ENCODE measurements at places on chromosomes 4 and X. TPM values are rescaled to one million over a fixed set of nuclear protein-coding genes. Genes with fewer than 3 reads are reported as not detected.

Gene SPARCL1
- 1.1 TPM for total RNA-seq

DNA sequence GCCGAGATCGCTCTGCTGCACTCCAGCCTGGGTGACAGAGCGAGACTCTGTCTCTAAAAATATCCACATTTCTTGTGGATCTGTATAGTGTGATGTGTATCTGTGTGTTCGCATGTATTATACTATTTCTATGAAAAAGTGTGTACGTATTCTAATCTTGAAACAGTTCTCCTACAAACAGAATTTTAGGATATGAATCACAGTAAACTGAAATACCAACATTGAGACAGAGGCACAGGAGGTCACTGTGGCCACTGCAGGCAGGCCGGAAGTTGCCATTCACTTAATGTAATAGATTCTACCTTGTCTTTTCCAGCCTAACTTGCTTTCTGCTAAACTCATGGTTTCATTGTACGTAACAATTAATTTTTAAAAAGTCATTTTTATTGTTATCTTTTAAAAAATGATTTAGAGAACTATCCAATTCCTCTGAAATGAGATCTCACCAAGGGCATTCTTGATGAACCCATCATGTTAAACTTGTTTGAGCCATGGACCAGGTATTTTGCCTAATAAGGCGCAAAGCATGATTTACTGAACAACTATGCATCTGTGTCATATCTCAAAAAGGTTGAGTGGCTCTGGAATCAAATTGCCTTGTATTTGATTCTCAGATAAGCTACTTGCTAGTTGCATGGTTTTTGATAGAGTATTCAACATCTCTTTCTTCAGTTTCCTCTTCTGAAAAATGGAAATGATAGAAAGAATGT, 154.9 kb upstream of the GYPA start:
- DNase-seq, result no peak

GRCh38 chr4:145281951-145282350, 101.6 kb upstream of the OTUD4 start:
- no peak for DNase-seq

Gene RTL5
- 0.05 TPM for total RNA-seq

GRCh38 chrX:72498782-72499181, 73.9 kb downstream of the HDAC8 start:
- DNase-seq, result peak; percentile 12

DNA sequence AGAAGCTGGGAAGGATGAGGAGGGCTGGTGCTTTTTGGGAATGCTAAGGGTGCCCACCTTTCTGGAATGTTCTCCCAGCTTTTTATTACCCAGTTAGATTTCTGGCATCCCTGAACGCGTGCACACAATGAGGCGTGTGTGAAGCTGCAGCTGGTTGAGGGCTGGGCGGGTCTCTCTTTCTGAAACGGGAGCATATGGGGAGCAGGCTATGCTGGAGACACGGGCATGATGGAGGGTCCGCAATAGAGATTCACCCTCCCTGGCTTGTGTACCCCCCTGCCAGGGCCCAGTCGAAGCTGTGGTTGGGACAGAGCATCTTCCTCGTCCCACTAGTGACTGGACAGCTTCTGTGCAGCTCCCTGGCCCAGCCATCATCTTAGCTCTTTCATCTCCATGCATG, 8.5 kb downstream of the NSG1 start:
- DNase-seq, result no peak

Gene PCDH19
- total RNA-seq, result not detected

Gene SCML2
- 1.9 TPM for total RNA-seq

GRCh38 chrX:55624403-55624802, 1.2 kb downstream of the FOXR2 start:
- DNase-seq, result no peak

Gene TSPAN7
- 0.24 TPM for total RNA-seq

- DNase-seq, result no peak
Measured at GRCh38 chr4:15077969-15078368, 75.7 kb downstream of the CPEB2 start.

Gene ADH5
- total RNA-seq, result 101 TPM

DNA sequence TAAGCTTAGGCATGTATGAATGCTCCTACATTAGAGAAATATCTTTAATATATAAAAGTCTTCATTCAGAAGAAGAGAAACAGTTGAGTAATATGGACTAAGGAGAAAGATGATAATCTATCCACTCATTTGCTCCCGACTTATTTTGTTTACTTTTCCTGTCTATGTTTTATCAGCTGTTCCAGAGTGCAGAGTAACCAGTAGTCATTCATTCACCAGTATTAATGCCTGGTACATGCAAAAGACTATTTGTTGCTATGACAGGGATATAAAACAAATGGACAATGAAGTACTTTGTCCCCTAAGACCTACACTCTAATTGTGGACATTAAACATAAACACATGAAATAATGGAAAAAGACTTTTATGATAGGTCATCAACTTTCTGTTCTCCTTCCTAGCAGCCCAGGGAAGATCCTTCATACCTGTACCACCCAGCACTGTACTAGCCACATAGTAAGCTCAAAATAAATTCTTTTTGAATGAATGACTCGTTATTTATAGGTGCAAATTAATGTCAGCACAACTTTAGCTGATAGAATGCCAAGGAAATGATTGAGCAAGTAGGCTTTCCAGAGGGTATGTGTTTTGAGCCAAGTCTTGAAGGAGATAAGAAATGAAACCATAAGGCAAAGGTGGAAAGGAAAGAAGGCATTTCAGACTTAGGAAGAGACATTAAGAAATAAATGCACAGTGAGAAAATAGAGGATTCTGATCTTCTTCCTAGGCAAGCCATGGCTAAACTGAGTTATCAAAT, 45.0 kb upstream of the IL13RA1 start:
- no peak for DNase-seq

Gene ZDHHC15
- 0.05 TPM for total RNA-seq
